ENCODE measurements at places on chromosomes 3 and 15. TPM values are rescaled to one million over a fixed set of nuclear protein-coding genes. Genes with fewer than 3 reads are reported as not detected.

Gene GOLGA8T
- total RNA-seq: not detected

Gene SLC6A1
- total RNA-seq: 0.52 TPM

Gene GLDN
- total RNA-seq: 5.3 TPM

Gene LYZL4
- total RNA-seq: not detected

Gene MESP2
- not detected for total RNA-seq

Gene CKMT1A
- total RNA-seq: 1.7 TPM

Gene PXYLP1
- total RNA-seq: 30.5 TPM

Gene CPNE4
- total RNA-seq: not detected

Gene SERPINI1
- 9.0 TPM for total RNA-seq

Gene MBD4
- total RNA-seq: 46.3 TPM

Gene CCDC39
- total RNA-seq: 3.3 TPM

Gene PPP1R14D
- total RNA-seq: not detected

Gene PAQR5
- total RNA-seq: 1.4 TPM

Gene GOLGA6B
- not detected for total RNA-seq

Gene GPD1L
- total RNA-seq: 1.6 TPM

Gene SERPINI2
- total RNA-seq: not detected

Gene HGD
- 0.28 TPM for total RNA-seq

Gene SPESP1
- total RNA-seq: not detected

Gene PSTPIP1
- 0.77 TPM for total RNA-seq

Gene BNC1
- total RNA-seq: not detected

Gene TUSC7
- not detected for total RNA-seq

Gene SCN5A
- 3.9 TPM for total RNA-seq

Gene IL5RA
- not detected for total RNA-seq

Gene NR1I2
- 0.22 TPM for total RNA-seq

Gene KNG1
- total RNA-seq: not detected

Gene CAND2
- total RNA-seq: 2.4 TPM

Gene SLC15A2
- total RNA-seq: 1.0 TPM

Gene CADM2
- 6.8 TPM for total RNA-seq

Gene MAGEF1
- total RNA-seq: 88.1 TPM

Gene TRA2B
- total RNA-seq: 310 TPM

Gene SGO1
- total RNA-seq: 48.2 TPM

Gene SKOR1
- total RNA-seq: 0.09 TPM

Gene EIF4A2
- total RNA-seq: 841 TPM

Gene BBX
- total RNA-seq: 110 TPM

Gene GUCA1C
- not detected for total RNA-seq

Gene LRRK1
- total RNA-seq: 0.43 TPM

Gene MYEF2
- 140 TPM for total RNA-seq

Gene EPHB1
- total RNA-seq: 9.1 TPM

Gene HAPLN3
- total RNA-seq: 9.5 TPM

Gene SLC51B
- not detected for total RNA-seq

Gene ZNF654
- 9.8 TPM for total RNA-seq

Gene BCL6
- total RNA-seq: 14.2 TPM

Gene GJD2
- not detected for total RNA-seq

Gene FAM3D
- 0.11 TPM for total RNA-seq

Gene GP9
- not detected for total RNA-seq

Gene TTLL13
- not detected for total RNA-seq

Gene ZIC1
- total RNA-seq: 0.84 TPM

Gene NANOGP8
- total RNA-seq: 1.5 TPM

Gene PLCB2
- 0.56 TPM for total RNA-seq

Gene FOXB1
- total RNA-seq: 9.6 TPM

Gene CHRM5
- not detected for total RNA-seq

Gene PARP14
- total RNA-seq: 6.1 TPM

Gene SNTN
- total RNA-seq: not detected

Measured in neural progenitor cell (in vitro differentiated cells).